ENCODE measurements at places on chromosomes 4 and X.

- H3K27ac ChIP-seq, result no peak overlapping the region
- DNase-seq, result no peak
- no peak overlapping the region for H3K4me3 ChIP-seq
- no peaks in the 10 kb centered on the region for H3K36me3 ChIP-seq
Measured at GRCh38 chr4:18242919-18243693, 221.6 kb upstream of the LCORL start.

- H3K4me3 ChIP-seq, result no peak overlapping the region
- no peaks in the 10 kb centered on the region for H3K4me1 ChIP-seq
Measured at GRCh38 chr4:77493829-77494551, 111.6 kb upstream of the CXCL13 start.

GRCh38 chr4:76016393-76016792 lies 6.9 kb downstream of the CXCL10 start:
- H3K27me3 ChIP-seq, result peaks cover 6% of the 10 kb centered on the region
- no peak overlapping the region for H3K27ac ChIP-seq
- no peak overlapping the region for H3K4me3 ChIP-seq

GRCh38 chr4:133152831-133153481 lies 3.9 kb downstream of the PCDH10 start:
- H3K27me3 ChIP-seq, result peaks cover 63% of the 10 kb centered on the region
- peak overlapping the region; percentile 36 for H3K4me3 ChIP-seq
- DNase-seq, result no peak
- peak overlapping the region; percentile 31 for H3K27ac ChIP-seq

DNA sequence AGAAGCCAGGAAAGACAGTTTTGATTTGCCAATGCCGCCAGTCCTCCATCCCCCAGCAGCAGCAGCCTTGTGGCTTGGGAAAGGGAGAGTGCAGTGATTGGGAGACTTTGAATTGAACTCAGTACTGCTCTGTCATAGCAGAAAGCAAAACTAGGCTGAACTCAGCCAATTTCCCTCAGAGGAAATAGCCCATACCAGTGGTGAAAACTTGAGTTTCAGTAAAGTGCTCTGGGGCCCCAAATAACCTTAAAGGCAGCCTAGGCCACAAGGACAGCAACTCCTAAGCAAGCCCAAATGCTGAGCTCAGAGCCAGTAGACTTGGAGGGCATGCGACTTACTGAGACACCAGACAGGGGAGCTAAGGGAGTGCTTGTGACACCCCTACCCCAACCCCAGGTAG lies 2.0 kb upstream of the PROM1 start:
- H3K4me1 ChIP-seq, result peaks cover 15% of the 10 kb centered on the region
- H3K27me3 ChIP-seq, result peaks cover 85% of the 10 kb centered on the region
- peaks cover 8% of the 10 kb centered on the region for H3K36me3 ChIP-seq
- no peak overlapping the region for H3K4me3 ChIP-seq
- H3K27ac ChIP-seq, result no peak overlapping the region

DNA sequence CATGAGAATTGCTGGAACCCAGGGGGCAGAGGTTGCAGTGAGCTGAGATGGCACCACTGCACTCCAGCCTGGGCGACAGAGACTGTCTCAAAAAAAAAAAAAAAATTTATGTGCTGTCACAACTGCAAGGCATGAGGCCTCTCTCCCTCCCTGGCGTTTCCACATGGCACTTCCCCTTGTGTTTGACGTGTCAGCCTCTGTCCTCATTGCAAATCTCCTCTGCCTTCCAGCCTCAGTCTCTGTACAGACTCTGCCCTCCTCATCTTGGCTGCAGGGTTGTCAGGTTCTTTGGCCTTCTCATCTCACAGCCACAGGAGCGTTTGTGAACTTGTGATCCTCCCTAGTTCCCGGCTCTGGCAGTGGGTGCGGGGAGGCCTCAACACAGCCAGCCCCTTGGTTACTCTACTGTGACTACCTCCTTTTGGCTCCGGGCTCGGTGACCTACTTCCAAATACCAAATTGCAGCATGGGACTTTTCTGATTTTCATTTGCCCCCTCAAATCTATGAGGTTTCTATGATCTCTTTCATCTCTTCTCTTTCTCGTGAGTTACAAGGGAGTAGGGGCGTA lies 250.0 kb downstream of the CBR4 start:
- H3K36me3 ChIP-seq, result no peaks in the 10 kb centered on the region
- H3K4me3 ChIP-seq, result no peak overlapping the region
- peaks cover 4% of the 10 kb centered on the region for H3K27me3 ChIP-seq
- DNase-seq, result no peak

DNA sequence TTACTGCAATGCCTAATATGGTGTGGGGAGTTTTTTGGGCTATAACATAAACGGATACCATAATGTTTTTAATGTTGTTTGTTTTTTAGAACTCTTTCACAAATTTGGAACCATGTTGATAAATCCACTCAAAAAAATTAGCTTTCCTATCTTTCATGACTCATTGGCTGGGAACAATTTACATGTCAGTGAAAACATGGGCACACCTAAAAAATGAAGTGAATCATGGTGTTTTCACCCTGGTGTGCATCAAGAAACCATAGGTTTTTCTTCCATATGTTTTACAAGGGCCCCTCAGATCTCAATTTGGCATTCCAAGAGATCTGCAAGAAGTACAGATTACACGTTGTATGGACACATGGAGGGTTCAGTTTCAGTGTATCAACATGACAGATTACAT lies 207.1 kb downstream of the NWD2 start:
- no peak overlapping the region for H3K4me3 ChIP-seq
- peaks cover 70% of the 10 kb centered on the region for H3K27me3 ChIP-seq
- H3K36me3 ChIP-seq, result no peaks in the 10 kb centered on the region
- no peak overlapping the region for H3K27ac ChIP-seq
- H3K4me1 ChIP-seq, result peaks cover 17% of the 10 kb centered on the region

DNA sequence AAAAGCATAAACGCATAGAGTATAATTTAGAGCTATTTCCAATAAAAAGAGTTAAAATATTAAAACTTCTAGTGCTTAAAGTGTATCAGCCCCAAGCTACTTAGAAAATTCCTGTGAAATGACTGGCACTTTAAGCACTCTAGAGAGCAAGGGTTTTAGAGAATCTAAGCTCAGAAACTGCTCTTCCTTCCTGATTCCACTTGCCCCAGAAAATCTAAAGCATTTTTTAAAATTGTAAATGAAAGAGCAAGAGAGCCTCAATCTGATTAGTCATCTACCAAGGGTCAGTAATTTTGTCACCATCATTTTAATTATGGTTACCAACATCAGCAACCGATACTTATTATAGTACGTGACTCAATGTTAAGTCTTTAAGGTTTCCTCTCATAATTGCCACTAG lies 25.0 kb downstream of the CTPS2 start:
- DNase-seq, result no peak
- no peak overlapping the region for H3K27ac ChIP-seq
- no peaks in the 10 kb centered on the region for H3K27me3 ChIP-seq
- H3K4me1 ChIP-seq, result no peaks in the 10 kb centered on the region

DNA sequence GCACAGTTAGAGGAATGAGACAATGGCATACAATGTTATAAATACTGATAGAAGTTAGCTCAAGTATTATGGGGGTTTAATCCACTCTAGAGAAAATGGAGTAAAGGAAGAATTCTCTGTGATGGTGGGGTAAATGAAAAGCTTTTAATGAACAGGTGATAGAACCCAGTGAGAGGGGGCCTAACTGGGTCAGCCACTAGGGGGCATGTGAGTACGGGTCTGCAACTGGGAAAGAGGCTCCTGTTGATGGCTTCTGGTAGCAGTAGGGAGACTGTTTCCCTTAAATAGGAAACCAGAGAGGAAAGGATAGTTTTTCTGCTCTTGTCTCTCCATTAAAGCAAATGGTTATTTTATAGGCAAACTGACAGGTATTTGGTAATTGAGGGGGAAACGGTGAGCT lies 132.8 kb upstream of the GPR101 start:
- H3K27me3 ChIP-seq, result peaks cover 2% of the 10 kb centered on the region
- no peaks in the 10 kb centered on the region for H3K4me1 ChIP-seq
- H3K27ac ChIP-seq, result no peak overlapping the region
- peak; percentile 6 for DNase-seq
- H3K36me3 ChIP-seq, result no peaks in the 10 kb centered on the region
- H3K4me3 ChIP-seq, result no peak overlapping the region

DNA sequence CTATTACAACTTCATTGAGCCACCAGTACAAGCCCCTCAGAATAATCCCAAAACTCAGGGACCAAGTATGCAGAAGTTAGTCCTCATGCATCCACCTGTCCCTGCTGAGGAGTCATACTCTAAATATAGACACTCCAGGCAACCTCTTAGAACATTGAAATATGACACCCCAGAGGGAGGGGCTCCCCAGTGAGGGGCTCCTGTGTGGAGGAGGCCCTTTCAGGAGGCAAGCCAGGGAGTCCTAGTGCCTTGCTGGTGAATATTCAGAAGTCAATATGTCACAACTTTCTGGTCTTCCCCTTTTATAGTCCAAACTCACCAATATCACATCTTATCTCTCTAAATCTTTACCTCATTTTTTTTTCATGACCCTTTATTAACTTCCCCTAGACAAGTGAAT lies 1.6 kb upstream of the ARMCX6 start:
- peaks cover 38% of the 10 kb centered on the region for H3K4me1 ChIP-seq
- peaks cover 12% of the 10 kb centered on the region for H3K36me3 ChIP-seq

DNA sequence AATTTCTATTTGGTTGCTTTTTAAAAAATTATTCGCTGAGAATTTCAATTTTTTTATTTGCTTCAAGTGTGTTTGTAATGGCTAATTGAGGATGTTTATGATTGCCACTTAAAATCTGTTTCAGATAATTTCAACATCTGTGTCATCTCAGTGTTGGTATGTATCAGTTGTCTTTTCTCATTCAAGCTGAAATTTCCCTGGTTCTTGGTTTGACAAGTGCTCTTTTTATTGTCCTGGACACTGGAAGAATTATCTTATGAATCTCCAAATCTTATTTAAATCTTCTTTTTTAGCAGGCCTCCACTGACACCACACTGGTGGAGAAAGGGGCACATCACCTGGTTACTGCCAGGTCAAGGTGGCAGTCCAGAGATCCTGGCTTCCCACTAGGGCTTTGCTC lies 21.5 kb downstream of the CHST7 start:
- H3K4me1 ChIP-seq, result peaks cover 21% of the 10 kb centered on the region
- H3K27me3 ChIP-seq, result no peaks in the 10 kb centered on the region
- H3K36me3 ChIP-seq, result peaks cover 21% of the 10 kb centered on the region
- H3K27ac ChIP-seq, result no peak overlapping the region
- H3K4me3 ChIP-seq, result no peak overlapping the region
- DNase-seq, result no peak

GRCh38 chrX:65999563-66000148 lies 40.2 kb downstream of the VSIG4 start:
- peaks cover 8% of the 10 kb centered on the region for H3K36me3 ChIP-seq
- H3K27ac ChIP-seq, result no peak overlapping the region
- H3K4me1 ChIP-seq, result peaks cover 39% of the 10 kb centered on the region
- DNase-seq, result no peak

GRCh38 chrX:147923605-147924004 lies 11.9 kb downstream of the FMR1 start:
- peaks cover 19% of the 10 kb centered on the region for H3K4me1 ChIP-seq
- H3K36me3 ChIP-seq, result peaks cover 23% of the 10 kb centered on the region
- H3K27me3 ChIP-seq, result no peaks in the 10 kb centered on the region
- H3K27ac ChIP-seq, result no peak overlapping the region

GRCh38 chrX:11750046-11750445 lies 8.0 kb upstream of the MSL3 start:
- H3K27me3 ChIP-seq, result peaks cover 4% of the 10 kb centered on the region
- no peak overlapping the region for H3K27ac ChIP-seq
- no peak for DNase-seq

DNA sequence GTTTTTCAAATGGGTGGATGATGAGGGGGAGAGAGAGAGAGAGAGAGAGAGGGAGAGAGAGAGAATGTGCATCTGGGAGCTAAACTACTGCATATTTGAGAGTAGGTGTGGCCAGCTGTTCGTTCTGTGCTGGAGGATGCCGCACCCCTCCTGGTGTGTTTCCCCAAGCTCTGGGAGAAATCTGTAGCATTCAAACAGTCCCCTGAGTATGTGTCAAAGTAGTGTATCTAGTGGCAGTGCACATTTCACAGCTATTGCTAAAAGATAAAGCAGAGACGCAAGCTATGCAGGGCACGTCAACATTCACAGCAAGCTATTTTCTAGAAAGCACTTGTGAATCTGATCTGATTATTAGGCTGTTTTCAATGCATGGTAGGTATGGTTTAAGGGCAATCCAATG lies 83.5 kb upstream of the LIMCH1 start:
- H3K4me1 ChIP-seq, result no peaks in the 10 kb centered on the region
- H3K36me3 ChIP-seq, result no peaks in the 10 kb centered on the region
- H3K27ac ChIP-seq, result no peak overlapping the region
- no peaks in the 10 kb centered on the region for H3K27me3 ChIP-seq

- H3K27ac ChIP-seq, result no peak overlapping the region
- no peak overlapping the region for H3K4me3 ChIP-seq
- peaks cover 5% of the 10 kb centered on the region for H3K4me1 ChIP-seq
- H3K36me3 ChIP-seq, result peaks cover 6% of the 10 kb centered on the region
- H3K27me3 ChIP-seq, result peaks cover 82% of the 10 kb centered on the region
Measured at GRCh38 chr4:84492290-84492689, 6.8 kb downstream of the NKX6-1 start.

DNA sequence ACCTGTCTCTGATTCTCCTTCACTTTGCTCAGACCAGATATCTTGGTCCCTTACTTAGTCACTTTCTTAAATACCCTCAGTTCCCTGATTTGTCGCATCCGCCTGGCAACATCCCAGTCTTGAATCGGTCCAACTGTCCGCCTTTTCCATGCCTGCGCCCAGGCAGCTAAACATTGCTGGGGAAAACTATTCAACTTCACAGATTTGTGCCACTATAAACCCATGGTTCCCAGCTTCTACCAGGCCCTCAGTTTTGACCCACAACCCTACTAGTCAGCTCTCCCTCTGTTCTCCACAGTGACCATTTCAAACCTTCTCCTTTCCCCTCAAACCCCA lies 451 bp upstream of the FGD1 start:
- H3K4me1 ChIP-seq, result peaks cover 6% of the 10 kb centered on the region
- peak overlapping the region; percentile 44 for H3K4me3 ChIP-seq
- peaks cover 35% of the 10 kb centered on the region for H3K27me3 ChIP-seq
- H3K36me3 ChIP-seq, result peaks cover 3% of the 10 kb centered on the region
- no peak overlapping the region for H3K27ac ChIP-seq
- DNase-seq, result no peak

GRCh38 chr4:184237612-184238011 lies 19.9 kb upstream of the ENPP6 start:
- H3K27me3 ChIP-seq, result no peaks in the 10 kb centered on the region
- H3K4me1 ChIP-seq, result peaks cover 26% of the 10 kb centered on the region
- H3K27ac ChIP-seq, result peak overlapping the region; percentile 70
- peak overlapping the region; percentile 28 for H3K4me3 ChIP-seq
- no peaks in the 10 kb centered on the region for H3K36me3 ChIP-seq

GRCh38 chr4:108244606-108245005 lies 75.9 kb upstream of the LEF1 start:
- H3K27ac ChIP-seq, result no peak overlapping the region
- no peak overlapping the region for H3K4me3 ChIP-seq
- DNase-seq, result no peak
- peaks cover 6% of the 10 kb centered on the region for H3K4me1 ChIP-seq

All from activated CD4-positive, alpha-beta T cell treated with anti-CD3 and anti-CD28 coated beads, Interleukin-2, amount 10 ng/mL, durations not matched to agents 7 days and 5 days (primary cell).